ENCODE measurements at places on chromosomes 12 and 14.

GRCh38 chr12:69981881-69982475 lies 157.0 kb downstream of the MYRFL start:
- no peak for DNase-seq

- peak; percentile 78 for DNase-seq
These were observed 29.0 kb downstream of the WBP11 start for GRCh38 chr12:14774074-14774905.

DNA sequence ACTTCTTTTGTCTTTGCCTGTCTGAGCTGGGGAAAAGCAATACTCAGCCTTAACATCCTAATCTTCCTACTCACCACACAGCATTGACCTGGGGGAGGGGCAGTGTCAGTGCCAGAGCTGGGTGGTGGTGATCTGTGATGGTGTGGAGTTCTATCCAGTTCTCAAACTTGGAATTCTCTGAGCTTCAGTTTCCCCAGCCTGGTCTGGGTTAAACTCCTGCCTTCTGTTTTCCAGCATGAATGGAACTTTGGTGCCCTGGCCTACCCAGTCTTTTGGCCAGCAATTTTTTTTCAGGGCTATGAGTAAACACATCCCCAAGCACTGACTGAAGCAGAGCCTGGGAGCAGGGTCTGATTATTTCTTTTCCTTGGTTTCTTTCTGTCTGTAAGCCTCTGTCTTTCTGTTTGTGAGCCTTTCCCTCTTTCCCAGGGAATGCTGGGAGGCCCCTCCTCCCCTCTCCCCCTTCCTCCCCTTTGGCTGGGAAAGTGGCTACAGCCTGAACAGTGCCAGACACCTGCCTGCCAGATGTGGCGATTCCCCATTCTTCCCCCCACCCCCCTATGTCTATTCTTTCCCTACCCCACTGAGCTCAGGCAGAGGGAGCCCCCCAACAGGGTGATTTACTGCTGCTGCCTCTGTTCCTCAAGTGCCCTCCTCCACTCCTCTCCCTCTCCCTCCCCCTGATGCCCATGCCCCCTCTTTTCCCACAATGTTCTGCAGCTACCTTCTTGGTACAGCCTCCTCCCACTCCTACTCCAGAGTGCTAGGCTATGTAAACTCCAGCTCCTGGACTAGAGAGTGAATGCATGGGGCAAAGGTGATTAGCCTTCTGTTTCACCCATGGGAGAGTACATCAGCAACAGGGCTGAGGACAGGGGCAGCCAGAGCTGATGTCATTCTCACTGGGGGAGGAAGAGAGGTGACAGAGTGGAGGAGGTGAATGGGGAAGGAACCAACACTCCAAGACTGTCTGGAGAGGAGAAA lies 11.1 kb downstream of the GPR84 start:
- DNase-seq, result no peak

DNA sequence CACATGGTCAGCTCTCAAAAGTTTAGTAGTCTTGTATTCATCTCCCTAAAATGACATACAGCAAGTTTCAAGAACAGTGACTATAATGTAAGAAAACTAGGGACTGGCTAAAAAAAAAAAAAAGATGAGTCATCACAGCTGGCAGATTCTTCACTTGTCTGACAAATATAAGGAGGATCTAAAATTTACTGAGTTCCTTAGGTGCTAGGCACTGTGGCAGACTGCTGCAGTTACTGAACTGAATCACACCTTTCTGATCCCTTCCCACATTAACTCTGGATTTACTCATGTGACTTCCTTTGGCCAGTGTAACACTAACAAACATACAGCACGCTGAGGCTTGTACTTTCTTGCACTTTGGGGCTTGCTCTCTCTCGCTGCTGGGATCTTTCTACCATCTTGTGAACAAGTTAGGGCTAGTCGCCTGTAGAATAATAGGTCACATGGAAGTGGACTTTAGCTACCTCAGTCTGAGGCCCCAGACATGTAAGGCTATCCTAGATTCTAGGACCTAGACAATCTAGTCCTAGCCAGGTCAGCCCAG lies 32.1 kb downstream of the BAZ1A start:
- DNase-seq, result no peak

GRCh38 chr12:27709932-27710591 lies 570 bp upstream of the MRPS35 start:
- DNase-seq, result no peak

DNA sequence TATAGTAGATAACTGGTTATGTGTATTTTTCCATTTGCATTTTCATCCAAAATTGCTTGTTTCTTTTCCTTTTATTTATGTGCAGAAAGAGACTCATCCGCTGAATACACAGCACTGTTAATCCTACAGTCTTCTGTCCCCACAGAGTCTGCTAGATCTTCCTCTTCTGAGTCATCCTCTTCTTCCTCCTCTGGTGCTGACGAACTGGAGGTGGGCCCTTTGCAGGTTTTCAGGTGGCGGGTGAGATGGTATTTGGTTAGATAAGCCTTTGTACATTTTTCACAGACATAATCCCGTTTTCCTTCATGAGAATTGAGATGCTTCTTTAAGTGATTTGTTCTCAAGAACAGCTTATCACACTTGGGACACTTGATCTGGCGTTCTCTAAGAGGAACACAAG lies 26.8 kb downstream of the PRDM4 start:
- no peak for DNase-seq

DNA sequence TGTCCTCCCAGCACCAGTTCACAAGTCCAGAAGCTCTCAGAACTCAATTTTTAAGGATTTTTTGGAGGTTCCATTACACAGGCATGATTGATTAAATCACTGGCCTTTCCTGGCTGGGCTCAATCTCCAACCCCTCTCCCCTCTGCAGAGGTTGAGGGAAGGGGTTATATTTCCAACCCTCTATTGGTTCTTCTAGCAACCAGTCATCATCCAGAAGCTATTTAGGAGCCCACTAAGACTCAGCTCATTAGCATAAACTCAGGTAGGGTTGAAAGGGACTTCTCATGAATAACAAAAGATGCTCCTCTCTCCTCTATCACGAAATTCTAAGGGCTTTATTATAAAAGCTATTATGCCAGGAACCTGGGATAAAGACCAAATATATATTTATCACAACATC lies 41.5 kb downstream of the SPPL3 start:
- no peak for DNase-seq

GRCh38 chr14:100211893-100212292 lies 27.1 kb upstream of the YY1 start:
- DNase-seq, result no peak

DNA sequence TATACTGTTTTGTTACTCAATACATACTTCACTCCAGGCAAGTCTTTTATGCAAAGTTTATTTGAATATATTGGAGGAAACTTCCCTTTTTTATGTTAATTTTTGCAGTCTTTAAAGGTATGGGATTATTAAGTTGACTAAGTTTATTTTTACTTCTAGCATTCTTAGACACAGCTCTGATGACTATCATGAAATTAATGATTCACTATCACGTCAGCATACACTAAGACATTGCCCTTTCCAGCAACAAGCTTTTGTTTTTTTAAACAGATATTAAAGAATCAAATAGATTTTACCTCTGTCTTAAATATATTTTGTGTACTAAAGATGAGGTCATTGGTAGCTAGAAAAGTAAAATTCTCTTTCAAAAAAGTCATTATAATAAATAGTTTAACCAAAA lies 52.1 kb downstream of the DERA start:
- DNase-seq, result no peak

GRCh38 chr14:104638190-104638589 lies 33.6 kb upstream of the TMEM179 start:
- no peak for DNase-seq

DNA sequence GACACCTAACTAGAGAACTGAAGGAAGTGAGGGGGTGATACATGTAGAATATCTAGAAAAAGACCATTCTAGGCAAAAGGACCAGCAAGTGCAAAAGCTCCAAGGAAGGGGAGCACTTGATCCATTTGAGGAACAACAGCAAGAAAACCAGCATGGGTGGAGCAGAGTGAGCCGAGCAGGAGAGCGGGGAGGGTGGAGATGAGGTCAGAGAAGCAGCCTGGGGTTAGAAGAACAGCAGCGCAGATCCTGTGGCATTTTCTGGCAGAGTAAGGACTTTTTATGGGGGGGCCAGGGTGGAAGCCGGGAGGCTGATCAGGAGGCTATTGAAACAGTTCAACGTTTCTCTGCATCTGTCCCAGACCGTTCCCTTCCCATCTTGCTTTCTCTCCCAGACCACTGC lies 24.5 kb upstream of the TMCC3 start:
- no peak for DNase-seq

- no peak for DNase-seq
These were observed 84.1 kb upstream of the TMTC1 start for GRCh38 chr12:29867823-29868222.

DNA sequence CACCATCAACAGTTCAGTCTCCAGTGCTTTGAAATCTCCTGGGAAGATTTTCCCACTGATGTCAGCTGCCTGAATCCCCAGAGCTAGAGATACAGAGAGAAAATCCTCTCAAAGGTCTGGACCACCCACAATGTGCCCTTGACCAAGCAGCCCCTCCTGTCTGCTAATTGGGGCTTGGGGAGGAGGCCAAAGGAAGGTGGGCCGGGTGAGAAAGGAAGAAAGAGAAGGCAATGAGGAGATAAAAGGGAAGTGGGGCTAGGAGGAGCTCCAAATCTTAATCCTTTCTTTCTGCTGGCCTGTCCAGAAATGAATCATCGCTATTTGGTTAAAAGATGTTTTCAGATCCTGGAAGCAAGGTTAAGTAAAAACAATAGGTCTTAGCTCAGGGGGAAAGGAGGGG lies 322.9 kb downstream of the BCL11B start:
- no peak for DNase-seq

DNA sequence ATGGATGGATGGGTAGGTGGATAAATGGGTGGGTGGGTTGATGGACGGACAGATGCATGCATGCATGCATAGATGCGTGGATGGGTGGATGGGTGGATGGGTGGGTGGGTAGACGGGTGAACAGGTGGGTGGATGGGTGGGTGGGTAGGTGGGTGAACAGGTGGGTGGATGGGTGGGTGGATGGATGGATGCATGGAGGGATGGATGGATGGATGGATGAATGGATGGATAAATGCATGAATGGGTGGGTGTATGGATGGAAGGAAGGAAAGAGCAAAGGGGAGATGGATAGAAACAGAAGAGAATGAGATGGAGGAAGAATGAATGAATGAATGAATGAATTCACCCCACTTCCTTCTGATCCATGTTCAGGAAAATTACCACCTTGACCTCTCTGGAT lies 143.0 kb downstream of the KSR2 start:
- DNase-seq, result no peak

GRCh38 chr14:68658943-68659931 lies 133.6 kb downstream of the ZFP36L1 start:
- DNase-seq, result no peak

DNA sequence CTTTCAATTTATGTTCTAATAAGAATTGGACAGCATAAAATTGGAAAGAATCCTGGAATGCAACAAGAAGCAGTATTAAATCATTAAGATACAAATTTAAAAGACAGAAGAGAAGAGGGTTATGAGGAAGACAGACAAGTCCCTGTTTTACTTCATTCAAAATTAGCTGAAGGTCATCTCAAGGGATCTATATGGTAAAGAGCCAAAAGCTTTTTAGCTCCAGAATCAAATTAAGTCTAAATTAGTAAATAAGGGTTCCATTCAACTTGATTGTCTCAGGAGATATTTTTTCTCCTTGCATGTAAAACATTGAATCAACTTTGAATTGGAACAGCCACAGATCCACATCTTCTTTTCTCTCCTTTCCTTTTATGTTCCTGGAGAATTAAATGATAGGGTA lies 7.6 kb downstream of the CCDC196 start:
- no peak for DNase-seq

- no peak for DNase-seq
These were observed 173.4 kb downstream of the PAWR start for GRCh38 chr12:79517363-79517762.

DNA sequence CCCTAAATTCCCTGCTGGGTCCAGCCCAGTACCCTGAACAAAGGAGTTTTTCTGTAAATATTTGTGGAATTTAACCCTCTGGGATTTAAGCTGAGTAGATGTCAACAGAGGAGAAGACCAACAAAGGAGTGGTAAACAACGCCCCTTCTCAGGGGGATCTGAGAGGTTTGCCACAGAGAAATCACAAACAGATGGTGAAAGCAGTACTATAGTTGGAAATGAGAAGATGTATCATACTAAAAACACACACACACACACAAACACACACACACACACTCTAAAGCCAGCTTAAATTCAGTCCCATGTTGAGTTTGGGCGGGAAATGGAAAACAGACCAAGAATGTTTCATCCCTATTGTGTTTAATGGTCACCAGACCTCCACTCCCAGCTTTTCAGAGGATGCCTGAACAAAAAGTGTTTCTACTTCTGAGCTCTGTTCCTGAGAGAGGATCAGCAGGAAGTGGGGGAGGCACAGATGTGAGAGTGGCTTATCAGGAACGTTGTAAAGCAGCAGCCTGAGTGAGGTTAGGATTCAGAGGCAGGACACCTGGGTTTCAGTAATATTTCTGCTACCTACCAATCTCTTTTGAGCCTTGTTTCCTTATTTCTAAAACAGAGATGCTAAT lies 3.2 kb downstream of the BIN2 start:
- no peak for DNase-seq

DNA sequence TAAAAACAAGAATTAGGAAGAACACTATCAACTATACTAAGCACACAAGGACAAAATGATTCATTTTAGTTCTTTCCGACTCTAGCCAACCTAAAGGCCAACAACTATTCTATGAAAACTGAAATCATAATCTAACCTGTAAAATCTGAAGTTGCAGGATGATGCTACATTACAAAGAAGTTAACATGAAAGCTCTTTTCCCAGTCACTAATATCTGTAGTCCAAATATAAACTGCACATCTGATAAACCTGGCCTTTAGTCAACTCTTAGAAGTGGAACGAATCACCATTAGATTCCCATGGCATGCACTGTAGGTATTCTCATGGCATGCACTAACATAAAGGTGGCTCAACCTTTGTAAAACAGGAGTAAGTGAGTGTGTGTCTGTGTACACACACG lies 41.7 kb downstream of the BLTP3B start:
- DNase-seq, result no peak

DNA sequence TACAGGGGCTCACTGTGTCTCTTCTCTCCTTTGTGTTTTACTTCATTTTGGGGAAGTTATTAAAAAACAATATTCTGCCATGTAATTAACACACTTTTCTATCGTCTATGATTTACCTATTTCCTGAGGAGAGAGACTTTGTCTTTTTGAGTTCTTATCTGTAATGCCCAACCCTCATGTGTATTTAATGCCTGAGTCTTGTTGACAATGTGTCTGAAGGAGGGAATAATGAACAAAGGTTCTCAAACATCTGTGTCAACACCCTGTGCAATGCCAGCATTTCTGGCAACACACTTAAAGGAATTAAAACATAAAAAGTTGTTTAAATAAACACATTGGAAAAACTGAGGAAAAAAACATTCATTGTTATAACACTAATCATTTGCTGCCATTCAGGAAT lies 147.1 kb downstream of the SLC15A5 start:
- DNase-seq, result no peak

DNA sequence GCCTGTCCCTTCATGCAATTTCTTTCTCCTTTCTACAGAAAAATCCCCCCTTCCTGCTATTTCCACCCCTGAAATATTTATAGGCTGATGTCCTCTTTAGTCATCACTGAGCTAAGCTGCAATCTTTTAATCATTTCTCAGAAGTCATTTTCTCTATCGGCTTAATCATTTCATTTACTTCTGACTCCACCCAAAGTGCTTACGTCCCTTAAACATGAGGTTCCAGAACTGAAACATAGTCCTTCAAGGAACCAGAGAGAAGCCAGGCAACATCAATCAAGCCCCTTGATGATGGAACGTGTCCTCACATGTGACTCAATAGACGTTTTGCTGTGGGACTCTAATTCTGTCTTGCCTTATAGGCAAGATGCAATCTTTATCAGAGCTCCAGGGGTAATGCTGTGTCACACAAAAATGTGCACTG lies 148.7 kb upstream of the KRR1 start:
- DNase-seq, result no peak

GRCh38 chr12:78442454-78442801 lies 422.1 kb upstream of the SYT1 start:
- DNase-seq, result no peak
